Thoracic aorta (tissue), 2 donors: ENCODE measurements at places on chromosomes 6 and 20. TPM values are rescaled to one million over a fixed set of nuclear protein-coding genes. Genes with fewer than 3 reads are reported as not detected.

GRCh38 chr6:111118826-111119225 lies 31.5 kb downstream of the SLC16A10 start:
- no peak for DNase-seq

DNA sequence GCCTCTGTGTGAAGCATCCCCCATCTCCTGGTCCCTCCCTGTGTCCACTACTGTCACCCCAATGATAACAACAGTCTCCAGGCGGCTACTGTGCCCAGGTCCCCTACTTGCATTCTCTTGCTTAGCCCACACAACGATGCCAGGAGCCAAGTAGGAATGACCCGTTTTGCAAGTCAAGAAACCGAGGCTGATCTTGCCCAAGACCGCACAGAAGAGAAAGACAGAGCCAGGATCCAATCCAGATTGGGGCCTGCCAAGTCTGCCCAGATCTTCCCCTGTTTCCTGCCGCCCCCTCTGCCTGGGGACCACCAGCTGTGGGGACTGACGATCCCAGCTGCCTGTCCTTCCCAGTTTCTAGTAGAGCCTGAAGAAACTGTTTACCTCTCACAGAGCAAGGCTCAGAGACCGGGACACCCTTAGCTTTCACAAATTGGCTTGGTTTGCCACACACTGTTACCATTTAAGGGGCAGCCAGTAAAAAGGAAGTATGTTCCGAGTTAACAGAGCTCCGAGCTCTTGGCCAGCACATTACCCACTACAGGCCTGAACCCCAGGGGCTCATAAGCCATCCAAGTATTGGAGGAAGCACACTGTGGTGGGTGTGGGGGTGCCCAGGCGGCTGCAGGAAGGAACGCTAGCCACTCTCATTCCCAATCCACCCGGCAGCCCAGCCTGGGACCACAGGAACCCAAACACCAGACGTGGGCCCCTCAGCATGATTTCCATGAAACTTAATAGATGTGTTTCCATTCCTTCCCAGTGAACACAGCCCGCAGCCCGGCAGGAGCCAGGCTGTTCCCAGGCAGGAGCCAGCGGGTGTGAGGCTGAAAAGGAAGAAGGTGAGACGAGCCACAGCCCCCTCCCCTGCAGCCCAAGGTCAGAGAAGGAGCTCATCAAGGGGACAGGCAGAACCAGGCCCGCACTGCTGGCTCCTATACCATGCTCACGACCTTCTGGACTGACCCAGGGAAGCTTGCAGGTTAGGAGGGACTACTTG lies 7.9 kb downstream of the KIAA1755 start:
- DNase-seq: no peak

DNA sequence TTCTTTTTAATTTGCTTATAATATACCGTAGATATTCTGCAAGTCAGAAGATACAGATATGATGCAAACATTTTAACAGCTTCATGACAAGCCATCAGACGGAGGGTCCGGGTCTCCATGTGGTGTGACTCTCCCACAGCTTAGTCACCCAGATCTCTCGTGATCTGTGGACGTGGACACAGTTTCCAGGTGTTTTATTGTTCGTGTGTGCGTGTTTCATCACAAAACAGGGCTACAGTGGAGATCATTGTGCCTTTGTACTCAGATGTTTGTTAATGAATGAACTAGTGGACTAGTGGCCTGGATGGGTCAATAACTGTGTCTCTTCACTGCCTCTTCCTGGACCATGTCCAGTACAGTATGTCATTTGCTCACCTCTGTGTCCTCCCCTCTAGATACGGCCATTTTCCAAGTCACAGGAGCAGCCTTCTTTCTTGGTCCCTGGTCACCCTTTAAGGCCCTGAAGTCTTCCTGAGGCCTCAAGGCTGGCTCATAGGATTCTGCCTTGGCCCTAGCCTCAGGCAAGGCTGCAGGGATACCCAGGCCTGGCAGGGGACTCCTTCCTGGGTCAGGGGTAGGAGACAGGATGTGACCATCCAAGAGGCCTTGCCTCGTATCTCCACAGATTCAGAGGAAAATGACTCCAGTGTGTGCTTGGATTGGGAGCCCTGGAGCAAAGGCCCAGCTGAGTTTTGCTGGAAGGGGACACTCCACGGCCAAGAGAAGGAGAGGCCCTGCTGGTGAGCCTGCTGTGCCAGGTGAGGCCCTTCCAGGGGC lies 4.6 kb downstream of the ADIG start:
- no peak for DNase-seq

- no peak for DNase-seq
Measured at GRCh38 chr20:46683939-46684750, 5.1 kb downstream of the TP53RK start.

Gene CRISP2
- total RNA-seq: not detected

Gene PLN
- total RNA-seq: 382 TPM
